ENCODE measurements at places on chromosomes 12 and 14.

- no peak for DNase-seq
Measured at GRCh38 chr12:89263900-89264299, 88.4 kb downstream of the DUSP6 start.

DNA sequence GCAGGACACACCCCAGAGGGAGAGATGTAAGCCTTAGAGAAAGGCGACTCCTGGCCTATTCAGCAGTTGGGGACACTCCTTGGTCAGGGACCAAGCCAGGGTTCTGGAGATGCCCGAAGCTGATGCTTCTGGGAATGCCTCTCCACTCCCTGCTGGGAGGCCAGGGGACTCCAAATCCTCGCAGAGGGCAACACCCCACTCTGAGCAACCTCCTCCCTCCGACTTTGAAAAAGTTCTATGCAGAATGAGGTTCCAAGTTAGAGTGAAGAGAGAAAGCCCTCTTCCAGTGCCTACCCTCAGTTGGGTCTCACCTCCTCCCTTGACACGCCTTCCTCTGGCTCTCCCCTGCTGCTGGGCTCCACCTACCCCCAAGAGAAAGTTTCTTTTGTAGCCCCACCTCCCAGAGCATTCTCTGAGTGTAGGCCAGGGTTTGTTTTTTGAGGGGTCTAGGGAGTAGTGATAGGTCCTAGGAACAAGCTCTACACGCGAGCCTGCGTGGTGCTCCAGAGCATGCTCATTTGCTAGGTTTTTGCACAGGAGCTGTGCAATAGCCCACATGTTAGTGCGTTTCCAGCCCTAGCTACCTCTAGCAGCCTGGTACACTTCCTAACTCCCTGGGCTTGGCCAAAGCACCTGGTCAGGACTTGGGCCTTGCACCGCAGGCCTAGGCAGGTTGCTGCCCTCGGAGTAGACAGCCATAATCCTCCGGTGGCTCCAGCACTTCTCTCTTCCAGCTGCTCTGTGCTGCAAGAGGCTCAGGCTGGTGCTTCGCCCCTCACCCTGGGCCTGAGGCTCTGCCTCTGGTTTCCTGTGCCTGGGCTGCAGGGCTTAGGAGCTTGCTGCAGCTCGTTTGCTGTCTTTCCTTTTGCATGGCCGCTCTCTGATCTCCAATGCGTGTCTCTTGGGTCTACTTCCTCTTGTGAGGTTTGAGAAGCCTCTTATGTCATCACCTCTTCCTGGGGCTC is 590 bp upstream of the CEBPE start:
- no peak for DNase-seq

DNA sequence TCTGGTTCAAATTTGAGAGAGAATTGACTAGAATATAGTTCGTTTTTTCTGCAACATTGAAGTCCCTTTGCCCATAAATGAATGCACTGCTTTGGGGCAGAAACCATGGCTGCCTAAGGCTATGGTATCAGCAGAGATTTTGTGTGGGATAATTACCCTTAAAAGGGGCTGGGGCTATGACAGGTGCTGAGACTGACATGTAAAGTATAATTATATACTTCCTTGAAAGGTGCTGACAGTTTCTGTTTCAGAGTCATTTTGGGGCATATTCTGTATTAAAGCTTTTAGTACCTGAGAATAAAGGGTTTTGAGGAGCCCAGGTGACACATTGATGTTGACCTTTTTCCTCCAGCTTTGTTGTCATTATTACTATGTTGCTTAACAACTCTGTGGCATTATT is 150.3 kb upstream of the PTPRQ start:
- no peak for DNase-seq

DNA sequence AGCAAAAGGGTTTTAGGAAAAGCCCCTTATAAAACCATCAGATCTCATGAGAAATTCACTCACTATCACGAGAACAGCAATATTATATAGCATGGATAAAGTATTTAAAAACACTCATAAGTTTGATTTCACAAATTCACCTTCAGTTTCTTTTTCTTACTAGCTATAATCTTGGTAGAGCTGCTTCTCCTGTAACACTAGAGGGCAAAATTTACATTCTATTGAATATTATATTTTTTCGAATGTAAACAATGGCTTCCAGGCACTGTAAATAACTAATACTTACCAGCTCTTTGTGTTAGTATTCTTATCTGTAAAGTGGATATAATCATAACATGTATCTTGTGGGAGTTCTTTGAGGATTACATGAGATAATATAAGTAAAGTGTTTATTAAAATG is 259.6 kb downstream of the CCER1 start:
- no peak for DNase-seq

DNA sequence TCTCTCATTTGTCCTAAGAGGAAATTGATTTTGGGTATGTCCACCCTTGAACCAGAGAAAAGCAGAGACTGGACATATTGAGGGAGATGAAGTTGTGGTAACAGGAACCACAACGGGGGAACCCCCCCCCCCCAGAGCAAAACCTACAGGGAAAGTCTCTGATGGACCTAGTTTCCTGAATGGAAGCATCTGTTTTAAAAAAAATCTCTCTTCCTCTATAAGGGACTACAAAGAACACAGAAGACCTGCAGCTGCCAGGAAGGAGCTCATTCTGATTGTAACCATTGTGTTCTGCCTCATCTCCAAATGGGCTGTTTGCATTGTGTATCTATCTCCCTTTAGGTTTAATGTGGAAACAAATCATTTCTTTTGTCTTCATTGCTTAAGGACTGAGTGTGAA is 13.4 kb downstream of the C1S start:
- DNase-seq: no peak

DNA sequence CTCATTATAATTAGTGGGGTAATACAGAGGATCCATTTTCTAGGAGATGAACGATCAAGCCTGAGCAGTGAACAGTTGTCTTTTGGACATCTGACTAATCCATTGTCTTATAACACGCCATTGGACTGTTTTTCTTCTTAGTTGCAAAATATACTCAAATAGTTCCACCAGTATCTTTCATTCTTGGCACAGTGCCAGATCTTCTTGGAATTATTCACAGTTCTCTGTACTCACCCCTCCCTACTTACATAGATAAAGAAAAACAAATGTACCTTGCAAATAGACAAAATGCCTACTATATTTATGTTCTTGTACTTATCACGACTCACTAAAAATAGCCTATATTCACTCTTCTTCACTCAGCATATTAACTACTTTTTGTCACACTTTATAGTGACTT is 3.8 kb downstream of the CBLN3 start:
- no peak for DNase-seq

DNA sequence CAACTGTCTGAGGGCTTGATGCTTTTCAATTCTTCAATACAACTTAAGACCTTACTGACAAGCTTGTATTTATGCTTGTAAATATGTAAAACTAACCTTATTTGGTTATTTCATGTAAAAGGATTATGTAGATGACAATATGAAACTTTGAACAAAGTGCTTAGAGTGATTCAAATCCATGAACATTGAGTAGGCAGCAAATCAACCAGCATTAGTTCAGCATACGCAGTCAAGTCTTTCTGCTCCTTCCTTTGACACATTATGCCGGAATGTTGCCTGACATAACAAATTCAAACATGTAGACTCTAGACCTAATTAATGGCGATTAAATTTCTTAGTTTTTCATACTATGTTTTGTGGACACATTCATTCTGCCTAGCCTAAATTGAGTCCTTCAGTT is 105.2 kb downstream of the FGD4 start:
- no peak for DNase-seq

GRCh38 chr12:130621696-130622298 is 94.3 kb downstream of the RIMBP2 start:
- no peak for DNase-seq

GRCh38 chr12:113534555-113534954 is 62.9 kb upstream of the LHX5 start:
- DNase-seq: no peak

GRCh38 chr14:76292561-76292960 is 83.4 kb upstream of the ESRRB start:
- DNase-seq: no peak

GRCh38 chr12:64801381-64801780 is 23.1 kb upstream of the TBC1D30 start:
- DNase-seq: no peak

DNA sequence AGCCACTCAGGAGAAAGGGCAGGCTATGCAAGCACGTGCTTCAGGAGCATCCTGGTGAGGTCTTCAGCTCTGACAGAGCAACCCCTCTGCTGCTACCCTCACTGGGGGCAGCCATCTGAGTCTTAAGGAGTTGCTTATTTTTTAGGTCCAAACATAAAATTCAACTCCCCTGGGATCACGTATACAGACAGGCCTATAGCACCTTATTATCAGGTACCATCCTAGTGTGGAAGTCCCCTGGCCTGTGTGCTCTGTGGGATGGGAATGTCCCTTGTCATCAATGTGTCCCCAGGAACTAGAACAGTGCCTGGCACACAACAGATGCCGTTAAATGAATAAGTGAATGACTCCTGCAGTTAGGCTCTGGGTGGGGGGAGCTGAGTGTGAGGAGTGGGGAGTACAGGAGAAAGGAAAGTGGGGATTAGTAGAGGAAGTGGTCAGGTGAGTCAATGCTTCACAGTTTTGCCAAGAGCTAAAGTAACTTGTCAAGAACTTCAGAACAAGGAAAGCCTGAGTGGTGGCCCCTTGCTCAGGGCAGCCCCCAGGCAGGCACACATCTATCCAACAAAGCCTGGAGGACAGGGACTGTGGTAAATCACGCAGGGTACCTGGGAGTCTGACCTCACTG is 33.5 kb downstream of the DAD1 start:
- peak; percentile 51 for DNase-seq

- DNase-seq: no peak
Measured at GRCh38 chr12:9325471-9325870, 117.3 kb upstream of the PZP start.

DNA sequence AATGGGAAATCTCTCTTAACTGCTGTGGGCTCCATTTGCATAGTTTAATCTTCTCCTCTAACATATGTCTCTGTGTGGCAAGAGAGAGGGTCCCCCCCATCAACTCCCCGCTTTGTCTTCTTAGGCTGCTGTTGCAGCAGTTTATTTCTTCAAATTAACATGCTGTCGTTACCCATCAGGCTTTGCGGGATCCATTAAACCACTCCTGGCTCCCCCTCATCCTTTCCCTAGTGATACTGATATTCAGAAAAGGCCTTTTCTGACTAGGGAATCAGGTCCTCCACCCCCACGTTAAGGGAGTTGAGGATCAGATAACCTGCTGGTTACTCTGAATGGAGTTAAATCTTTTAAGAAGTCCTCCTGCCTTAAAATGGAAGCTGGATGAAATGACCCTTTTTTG is 15.2 kb downstream of the GPR84 start:
- DNase-seq: no peak

GRCh38 chr12:49903351-49903699 is 375 bp downstream of the FAIM2 start:
- DNase-seq: no peak

DNA sequence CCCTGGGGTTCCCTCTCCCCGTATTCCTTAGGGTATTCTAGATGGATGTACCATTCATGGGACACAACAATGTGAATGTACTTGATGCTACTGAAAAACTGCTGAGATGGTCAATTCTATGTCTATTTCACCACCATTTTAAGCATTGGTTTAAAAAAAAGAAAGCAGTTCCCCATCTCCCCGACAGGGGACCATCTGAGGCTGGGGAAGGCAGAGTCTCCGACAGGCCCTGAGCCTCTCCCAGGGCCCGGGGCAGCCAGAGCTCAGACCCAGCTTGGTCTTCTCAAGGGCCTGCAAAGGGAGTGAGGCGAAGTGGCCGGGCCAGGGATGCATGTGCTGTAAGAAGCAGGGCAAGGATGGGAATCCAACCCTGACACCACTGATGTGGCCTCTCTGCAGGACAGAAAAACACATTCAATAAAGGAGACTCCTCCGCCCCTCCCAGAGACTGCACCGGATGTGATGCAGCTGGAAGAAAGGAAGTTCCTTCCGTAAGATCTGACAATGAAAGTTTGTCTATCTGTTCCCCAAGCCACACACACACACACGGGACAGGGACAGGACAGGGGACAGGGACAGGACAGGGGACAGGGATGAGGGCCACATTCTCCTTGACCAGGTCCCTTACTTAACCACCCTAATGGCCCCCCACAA is 234.1 kb downstream of the BCL11B start:
- DNase-seq: no peak

- DNase-seq: no peak
Measured at GRCh38 chr14:75236901-75237419, 41.7 kb upstream of the FOS start.

DNA sequence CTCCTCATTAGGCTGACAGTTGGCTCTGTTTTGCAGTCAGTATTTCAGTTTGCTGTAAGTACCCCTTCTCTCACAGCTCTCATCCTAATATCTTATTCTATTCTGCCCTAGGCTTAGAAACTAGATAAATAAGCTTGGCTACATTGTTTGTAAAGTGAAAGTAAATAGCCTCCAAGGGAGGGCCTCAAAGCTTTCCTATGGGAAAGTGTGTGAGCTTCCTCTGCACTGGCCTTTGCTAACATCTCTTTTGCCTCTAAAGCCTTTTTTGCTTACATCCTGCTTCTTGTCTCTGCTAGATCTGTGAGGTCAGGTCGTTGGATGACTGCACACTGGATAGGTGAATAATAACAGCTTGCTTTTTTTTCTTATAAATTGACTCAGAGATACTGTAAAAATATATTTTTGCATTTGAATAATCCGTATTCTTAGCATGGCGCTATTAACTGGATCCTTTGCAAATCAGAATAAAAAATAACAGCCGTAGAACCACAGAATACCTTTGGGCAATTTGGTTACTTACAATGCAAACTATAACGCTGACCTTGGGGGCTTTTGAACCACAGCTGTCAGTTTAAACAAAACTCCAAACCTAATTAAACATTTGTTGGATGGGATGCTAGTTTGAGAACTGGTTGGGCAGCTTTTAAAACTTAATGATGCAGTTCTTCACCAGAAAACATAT is 55.1 kb downstream of the TTC6 start:
- DNase-seq: no peak
